Caco-2 (cell line): ENCODE measurements at places on chromosomes 2 and 18. TPM values are rescaled to one million over a fixed set of nuclear protein-coding genes. Genes with fewer than 3 reads are reported as not detected.

DNA sequence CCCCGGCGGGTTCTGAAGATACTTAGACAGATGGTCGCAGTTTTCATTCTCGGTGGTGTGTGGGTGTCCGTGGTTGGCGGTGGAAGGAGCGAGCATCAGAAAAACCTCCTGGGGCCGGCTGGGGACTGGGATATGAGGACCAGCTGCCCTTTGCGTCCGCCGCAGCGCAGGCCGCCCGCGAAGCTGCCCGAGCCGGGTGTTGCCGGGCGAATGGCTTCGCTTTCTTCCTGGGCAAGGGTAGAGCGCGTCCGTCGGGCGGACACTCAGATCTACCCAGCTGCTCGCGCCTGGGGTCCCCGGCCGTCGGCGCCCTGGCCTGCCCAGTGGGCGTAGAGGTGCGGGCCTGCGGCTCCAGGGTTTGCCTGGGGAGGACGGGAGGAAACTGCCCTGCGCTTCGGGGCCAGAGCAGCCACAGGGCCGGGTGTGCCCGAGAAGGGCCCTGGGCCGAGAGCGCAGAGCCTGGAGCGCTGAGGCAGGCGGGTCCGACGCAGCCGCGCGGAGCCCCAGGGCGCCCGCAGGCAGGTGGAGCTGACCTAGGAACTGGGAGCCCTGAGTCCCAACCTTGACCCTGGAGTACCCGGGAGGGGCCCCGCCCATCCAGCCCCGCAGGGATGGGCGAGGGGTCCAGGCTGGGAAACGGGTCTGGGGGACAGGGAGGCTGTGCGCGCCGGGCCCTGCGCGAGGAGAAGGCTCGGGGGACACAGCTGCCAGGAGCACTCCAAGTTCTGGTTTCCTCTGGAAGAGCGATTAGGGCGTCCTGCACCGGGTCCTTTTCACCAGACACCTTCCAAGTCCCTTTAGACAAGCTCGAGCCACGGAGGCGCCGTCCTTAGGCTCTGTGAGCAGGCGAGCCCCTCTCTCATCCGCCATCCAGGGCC is 1.3 kb downstream of the TWIST2 start:
- H3K4me3 ChIP-seq = no peak overlapping the region
- H3K27ac ChIP-seq = no peak overlapping the region
- H3K36me3 ChIP-seq = no peaks in the 10 kb centered on the region
- H3K4me1 ChIP-seq = no peaks in the 10 kb centered on the region
- H3K27me3 ChIP-seq = no peaks in the 10 kb centered on the region
- DNase-seq = no peak

DNA sequence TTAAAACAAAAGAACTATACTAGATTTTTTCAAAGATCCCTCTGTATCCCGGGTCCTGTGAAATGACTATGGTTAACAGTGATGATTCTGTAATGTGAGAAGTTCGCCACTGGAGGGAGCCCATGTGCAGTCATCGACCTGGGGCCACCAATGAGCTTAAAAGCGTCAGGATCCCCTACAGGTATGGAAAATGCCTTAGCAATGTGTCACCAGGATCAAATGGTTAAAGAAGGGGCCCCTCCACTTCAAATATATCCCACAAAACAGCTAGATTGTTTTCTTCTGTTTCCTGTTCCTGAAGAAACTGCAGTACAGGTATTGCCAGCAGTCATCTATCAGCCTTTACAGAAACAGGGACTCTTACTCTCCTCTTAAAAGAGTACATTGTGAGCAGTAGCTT is 15.3 kb downstream of the CHRNA1 start:
- H3K36me3 ChIP-seq = no peaks in the 10 kb centered on the region
- peak overlapping the region; percentile 63 for H3K27ac ChIP-seq
- peak; percentile 81 for DNase-seq
- no peaks in the 10 kb centered on the region for H3K27me3 ChIP-seq

The MAPRE3 gene
- 4.9 and 5.7 TPM in 2 replicates for total RNA-seq

DNA sequence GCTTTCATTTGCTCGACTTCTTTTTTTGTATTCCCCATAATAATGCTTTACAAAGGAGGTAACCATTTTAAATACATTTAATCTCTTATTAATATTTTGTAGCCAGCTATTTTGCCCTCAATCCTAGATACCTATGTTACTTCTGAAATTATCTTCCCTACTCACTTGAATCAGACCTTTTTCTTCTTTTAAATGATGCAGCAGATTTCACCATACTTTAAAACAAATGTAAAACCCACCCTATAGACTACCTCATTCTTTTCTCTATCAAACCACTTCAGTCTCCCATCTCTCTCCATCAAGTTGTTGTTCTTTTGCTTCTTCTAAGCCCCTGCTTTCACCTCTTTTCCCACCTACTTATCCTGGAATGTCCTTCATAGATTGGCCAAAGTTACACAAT is 151.5 kb upstream of the DNMT3A start:
- DNase-seq = no peak
- no peak overlapping the region for H3K4me3 ChIP-seq
- H3K4me1 ChIP-seq = peaks cover 10% of the 10 kb centered on the region; the same call in 1 of the 2 replicates
- H3K36me3 ChIP-seq = no peaks in the 10 kb centered on the region
- H3K27me3 ChIP-seq = no peaks in the 10 kb centered on the region

DNA sequence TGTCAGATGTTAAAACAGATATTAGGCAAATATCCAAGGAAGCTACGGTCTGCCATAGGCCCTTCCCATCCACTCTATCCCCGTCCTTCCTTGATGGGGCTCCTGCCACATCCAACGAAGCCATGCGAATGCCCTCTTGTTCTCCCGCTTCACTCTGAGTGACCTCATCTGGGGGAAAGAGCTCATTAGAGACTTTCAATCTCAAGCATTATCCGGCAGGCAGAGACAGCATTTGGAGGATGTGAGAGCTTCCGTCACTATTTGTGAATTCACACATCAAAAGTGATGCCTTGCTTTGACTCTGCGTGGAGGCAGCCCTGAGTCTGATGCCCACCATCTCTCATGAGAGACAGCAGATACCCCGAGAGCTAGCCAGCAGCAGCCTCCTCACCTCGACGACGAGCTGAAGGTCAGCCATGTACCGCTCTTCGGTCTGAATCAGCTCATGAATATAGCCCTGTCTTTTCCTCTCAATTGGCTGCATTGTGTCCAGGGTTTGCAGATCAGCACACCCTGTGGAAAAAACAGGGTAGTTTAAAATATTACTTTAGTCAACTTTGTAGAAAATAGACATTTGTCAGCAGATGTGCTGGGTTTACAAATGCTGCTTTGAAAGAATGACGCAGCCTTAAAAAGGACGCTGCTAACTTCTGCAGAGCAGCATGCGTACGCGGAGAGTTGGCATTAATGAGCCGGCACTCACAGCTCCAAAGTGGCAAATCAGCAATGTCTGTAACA is 45.9 kb downstream of the FAM228A start:
- no peaks in the 10 kb centered on the region for H3K36me3 ChIP-seq
- no peak overlapping the region for H3K4me3 ChIP-seq
- no peak for DNase-seq
